ENCODE measurements at places on chromosomes 7 and 10.
A peak's percentile ranks its signal among the peaks of the same experiment; 100 is the strongest.

GRCh38 chr10:63605197-63605967, 84.2 kb downstream of the REEP3 start:
- no peak for DNase-seq

GRCh38 chr10:100999742-101000126, at the start of gene LZTS2:
TSS of gene LZTS2 (plus strand) at chr10:100999808. CDS start at chr10:101002539, 2,731 bp downstream.
- DNase-seq = no peak

DNA sequence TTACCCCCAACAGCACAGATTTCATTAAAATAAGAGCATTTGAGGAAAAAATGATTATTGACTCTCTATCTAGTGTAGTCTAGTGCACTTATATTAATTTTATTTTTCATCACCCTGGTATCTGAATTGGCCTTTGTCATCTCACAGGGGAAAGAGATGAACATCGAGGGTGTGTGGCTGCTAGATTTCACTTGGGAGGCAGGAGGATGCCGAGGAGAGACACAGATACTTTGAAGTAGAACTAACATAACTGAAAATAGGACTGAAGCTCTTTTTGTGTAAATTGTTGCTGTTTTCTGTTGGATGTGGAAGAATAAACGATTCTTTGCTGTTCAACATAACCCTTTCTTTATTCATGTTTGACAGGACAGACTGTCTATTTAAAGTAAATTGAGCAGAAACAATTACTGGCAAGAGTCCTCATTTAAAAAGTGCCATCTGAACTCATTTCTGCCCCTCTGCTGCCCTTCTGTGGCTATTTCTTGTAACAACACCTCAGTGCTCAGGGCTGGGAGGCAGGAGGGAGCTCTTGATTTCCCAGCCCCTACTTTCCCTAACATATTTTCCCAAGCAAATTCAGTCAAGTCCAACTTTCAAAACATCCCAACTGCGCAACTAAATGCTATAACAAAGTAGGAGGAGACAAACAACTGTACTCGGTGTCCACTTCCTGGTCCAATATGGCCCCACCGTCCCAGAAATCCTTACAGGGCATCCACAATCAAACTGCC, 15.6 kb downstream of the LYZL1 start:
- no peak for DNase-seq

DNA sequence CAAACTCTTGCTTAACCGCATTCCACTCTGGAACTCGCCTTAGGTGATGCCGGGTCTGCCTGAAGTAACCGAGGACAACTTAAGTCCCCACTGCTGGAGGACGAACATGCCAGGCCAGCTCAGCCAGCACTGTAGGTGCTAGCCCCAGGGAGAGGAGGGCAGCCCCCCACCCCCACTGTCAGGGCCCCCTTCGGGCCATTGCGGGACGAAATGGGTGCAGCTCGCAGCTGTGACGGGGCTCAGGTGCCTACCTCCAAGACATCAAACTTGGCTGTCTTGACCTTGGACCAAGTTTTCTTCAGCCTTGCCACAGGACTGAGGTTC, 60.4 kb downstream of the CSGALNACT2 start:
- DNase-seq = no peak

GRCh38 chr10:133277277-133277992, 767 bp upstream of the ADAM8 start:
- no peak for DNase-seq

DNA sequence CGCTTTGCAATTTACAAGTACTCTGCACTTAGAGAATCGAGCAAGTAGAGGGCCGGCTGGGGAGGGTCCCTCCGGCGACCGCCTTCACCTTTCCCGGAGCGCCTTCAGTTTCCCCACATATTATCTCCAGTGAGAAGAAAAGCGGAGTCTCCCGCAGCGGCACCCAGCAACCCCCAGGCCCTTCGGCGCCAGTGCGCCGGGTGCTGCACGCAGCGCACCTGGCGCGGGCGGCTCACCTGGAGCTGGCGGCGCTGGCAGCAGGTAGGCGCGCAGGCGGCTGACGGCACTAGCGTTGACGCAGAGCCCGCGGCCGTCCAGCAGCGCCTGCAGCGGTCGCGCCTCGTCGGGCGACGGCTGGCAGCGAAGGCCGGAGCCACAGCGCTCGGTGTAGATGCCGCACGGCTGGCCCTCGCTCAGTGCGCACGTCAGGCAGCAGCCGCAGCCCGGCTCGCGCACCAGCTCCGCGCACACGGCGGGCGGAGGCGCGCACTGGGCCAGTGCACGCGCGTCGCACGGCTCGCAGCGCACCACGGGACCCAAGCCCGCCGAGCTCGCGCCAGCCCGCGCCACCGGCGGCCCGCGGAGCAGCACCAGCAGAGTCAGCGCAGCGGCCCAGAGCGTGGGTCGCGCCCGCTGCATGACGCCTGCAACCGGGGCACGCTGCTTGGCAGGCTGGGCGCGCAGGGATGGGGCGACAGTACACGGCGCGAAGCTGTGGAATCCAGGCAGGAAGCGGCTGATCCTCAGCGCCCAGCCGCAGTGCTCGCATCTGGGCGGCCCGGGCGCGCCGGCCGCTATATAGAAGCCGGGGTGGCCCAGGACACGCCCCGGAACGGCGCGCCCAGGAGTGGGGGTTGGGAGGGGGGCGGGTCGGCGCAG, at the start of gene IGFBP3:
Gene IGFBP3, minus strand, starts transcription at position 771 of the 879 bp plus-strand sequence. Its CDS starts 132 bp downstream, at position 639.
- no peak for DNase-seq

DNA sequence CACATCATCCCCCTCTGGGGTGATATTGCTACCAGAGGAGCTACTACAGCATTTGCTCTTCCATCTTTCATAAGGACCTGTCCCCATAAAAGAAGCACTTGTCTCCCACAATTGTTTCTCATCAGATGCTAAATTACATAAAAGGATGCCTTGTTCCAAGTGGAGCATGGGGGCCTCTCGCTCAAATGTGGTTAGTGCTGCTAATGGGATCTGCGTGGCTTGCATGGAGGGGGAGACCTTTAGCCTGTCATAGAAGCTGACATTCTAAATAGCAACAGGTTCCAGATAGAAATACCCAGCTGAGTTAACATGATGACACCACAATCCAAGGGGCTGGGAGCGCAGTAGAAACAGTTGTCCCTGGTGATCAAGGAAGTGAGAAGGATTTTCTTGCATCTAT, 257.9 kb downstream of the SFMBT2 start:
- DNase-seq = no peak

DNA sequence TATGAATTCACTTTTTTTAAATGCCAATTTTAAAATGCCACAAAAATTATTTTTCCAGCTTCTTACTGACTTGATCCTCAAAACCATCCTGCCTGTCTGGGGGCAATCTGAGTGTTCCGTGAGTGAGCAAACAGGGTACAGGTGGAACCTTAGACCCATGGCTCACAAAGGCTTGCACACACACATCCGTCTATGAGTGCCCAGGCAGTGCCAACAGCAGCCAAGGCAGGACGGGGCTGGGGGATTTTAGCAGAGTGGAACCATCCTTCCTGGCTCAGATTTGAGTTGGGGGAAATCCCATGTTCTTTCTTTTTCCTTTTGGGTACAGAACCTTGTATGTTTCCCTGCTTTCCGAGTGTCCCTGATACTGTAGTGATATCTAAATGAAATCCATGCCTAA, 377.7 kb upstream of the MGMT start:
- DNase-seq = no peak

DNA sequence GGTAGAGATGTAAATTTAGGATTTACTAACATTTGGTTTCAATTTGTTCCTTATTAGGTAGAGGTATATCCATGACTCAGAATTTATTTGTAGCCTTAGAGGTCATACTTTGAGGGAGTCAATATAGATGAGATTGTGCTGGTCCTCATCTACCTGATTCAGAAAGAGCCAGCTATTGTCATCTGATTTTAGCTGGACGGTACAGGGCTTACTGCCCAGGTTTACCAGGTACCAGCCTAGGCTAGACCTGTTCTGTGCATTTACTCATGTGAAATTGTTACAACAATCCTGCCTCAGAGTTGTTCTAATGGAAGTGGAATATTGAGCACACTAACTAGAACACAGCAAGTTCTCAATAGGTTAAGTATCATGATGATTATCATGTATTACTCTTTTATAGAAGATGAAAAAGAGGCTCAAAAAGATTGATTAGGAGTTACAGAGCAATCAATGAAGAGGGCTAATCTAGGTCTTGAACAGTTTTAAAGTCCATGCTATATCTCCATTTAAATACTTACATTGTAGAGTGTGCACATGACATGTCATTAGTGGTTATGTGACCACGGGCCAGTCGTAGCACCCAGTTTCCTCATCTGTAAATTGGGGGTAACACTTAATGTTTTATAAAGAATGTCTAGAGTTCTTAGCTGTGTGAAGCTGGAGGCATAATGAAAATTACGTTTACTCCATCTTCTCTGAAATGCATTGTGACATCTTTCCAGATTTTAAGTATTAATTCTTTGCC, 42.1 kb downstream of the TRIM24 start:
- DNase-seq = no peak

GRCh38 chr7:134396031-134396430, 62.9 kb downstream of the AKR1B1 start:
- DNase-seq = no peak

DNA sequence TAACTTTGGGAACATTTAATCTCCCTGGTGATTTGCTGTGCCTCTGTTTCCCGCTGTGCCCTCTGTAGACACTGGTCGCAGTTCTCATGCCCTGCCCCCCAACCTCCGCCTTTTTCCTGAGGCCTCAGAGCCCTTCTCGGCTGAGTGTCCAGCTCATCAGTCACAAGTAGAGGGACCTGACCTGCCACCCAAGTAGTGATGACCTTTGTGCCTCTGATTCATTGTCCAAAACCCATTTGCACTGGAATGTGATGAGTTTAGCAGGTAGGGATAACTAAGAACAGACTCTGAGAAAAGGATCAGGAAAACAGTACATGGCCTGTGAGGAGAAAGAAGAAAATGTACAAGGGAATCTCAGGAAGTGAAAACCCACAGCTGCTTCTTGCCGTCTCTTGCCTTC, 58.8 kb downstream of the LANCL2 start:
- DNase-seq = no peak

DNA sequence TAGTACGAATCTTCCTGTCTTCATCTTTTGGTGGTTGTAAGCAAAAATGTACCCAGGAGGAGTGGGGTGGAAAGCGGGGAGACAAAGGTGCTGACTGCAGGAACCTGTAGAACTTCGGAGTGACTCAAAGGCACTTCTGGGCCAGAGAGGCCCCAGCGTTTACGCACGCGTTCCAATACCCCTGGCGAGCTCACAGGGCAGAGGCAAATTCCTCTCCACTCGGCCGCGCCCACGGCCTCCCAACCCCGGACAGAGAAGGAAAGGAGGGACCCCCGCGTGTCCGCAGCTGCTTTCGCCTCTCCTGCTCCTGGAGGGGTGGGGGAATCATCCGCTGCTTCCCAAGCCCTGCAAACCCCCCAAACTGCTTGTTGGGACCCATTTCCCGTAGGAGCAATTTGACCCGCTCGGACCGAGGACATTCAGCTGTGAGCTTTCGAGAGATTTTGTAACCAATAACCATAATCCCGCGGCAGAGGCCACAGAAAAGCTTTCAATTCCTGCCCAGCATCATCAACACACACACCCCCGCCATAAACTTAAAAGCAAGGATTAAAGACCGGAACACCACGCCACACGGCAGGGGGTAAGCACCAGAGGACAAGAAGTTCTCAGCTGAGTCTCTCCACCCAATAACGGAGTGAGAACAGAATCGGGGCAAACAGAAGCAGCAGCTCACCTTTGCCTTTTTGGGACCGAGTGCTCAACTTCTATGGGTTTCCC, 2.3 kb downstream of the IGF2BP3 start:
- no peak for DNase-seq

DNA sequence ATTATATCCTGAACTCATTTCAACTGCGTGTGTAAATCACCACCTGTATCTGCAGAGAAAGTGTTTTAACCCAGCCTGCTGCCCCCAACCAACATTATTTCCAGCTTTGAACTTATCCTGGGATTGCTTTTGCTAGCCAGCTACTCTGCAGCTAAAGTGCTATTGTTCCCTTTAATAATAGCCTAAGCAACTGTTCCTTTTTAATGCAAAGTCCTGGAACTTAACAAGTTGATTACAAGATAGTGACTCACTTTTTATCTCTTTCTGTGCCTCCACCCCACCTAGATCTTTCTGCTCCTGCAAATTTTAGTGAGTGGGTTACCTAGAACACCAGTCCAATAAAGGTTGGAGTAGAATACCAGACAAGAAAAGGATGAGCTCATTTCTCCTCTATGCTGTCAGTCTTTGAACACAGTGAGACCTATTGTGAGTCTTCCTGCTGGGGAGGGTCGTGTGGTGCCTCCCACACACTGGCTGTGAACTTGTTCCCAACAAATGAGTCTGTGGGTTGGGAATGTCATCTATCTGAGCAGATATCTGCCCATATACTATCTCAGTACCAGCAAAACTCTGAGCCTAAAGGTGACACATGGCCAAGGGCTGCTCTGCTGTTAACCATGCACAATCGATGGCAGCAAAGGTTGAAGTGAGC, 137.7 kb downstream of the FAM204A start:
- DNase-seq = no peak

DNA sequence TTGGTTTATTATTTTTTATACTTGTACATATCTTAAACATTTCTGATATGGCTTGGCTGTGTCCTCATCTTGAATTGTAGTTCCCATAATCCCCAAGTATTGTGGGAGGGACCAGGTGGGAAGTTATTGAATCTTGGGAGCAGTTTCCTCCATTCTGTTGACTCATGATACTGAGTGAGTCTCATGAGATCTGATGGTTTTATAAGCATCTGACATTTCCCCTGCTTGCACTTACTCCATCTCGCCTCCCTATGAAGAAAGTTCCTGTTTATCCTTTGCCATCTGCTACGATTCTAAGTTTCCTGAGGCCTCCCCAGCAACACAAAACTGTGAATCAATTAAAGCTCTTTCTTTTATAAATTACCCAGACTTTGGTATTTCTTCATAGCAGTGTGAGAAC, 207.7 kb downstream of the TPK1 start:
- no peak for DNase-seq

DNA sequence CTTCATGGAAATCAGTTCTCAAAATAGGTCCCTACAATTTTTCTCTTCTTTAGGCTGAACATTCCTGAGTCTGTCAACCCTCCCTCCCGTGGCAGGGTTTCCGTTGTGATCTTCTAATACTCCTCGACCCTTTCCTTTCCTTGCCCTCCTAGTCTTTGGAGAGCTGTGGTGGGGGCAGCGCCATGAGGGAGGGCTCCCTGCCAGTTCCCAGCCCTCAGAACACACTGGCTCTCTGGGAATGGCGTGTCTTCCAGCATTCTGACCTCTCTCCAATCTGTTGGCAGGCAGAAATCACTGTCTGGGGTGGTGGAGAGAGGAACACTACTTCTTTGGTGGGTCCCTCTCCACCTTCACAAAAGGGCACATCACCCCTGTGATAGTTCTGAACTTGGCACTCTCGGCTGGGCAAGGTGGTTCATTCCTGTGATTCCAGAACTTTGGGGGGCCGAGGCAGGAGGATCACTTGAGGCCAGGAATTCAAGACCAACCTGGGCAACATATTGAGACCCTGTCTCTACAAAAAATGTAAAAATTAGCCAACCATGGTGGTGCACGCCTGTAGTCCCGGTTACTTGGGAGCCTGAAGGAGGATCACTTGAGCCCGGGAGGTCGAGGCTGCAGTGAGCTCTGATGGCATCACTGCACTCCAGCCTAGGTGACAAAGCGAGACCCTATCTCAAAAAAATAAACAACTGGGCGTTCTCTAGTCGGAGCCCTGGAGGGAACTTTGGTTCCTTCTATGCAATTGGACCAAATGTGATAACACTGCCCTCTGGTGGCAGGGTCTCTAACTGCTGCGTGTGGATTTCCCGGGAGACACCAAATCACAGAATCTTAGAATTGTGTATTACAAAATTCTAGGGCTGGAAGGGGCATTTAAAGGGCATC, 13.1 kb upstream of the ARPC1A start:
- peak; percentile 68 for DNase-seq

GRCh38 chr10:27819781-27820531, 74.3 kb upstream of the MKX start:
- DNase-seq = no peak

All from effector CD8-positive, alpha-beta T cell (primary cell).